Fibroblast of skin of left biceps (primary cell): ENCODE measurements at places on chromosomes 12 and 14.

DNA sequence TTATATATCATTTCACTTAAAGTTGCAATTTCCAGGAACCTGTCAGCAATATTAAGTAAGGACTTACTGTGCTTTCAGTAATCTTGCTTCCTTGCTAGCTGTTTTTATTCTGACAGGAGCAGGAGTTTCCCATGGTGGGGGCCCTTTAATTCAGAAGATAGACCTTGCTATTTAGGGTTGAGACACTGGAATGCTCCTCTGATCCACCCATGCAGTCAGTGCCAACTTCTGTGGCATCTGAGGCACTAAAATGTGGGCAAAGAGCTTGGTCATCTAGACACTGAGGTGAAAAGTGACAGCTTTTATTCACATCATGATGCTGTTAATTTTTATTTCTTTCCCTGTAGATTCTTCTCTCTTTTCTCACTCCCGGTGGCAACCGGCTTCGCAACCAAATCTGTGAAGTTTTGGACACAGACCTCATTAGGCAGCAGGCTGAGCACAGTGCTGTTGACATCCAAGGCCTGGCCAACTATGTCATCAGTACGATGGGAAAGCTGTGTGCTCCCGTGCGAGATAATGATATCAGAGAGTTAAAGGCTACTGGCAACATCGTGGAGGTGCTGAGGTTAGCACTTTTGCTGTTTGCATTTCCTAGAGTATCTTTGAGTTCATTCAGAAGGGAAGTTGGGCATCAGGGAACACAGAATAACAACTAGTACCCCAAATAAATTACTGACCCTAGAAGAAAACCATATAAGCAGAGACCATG is 18.8 kb downstream of the TCP11L2 start:
- no peak for DNase-seq

DNA sequence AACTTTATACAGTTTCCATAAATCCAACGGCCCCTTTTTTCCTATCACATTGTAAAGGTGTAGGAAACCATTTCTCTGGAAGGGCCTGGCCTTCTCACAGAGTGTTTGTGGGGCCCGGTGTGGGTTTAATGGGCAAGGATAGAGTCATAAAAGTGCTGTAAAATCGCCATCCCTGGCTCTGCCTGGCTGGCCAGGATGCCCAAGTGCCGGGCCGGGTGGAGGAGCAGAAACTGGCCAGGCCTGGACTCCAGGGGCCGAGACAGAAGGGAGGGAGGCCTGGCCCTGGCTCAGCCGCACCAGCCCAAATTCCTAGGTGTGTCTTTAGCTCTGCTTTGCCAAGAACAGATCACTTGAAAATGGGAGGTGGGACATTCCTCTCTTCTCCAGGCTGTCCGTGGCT is 77.1 kb upstream of the DICER1 start:
- DNase-seq = no peak

- DNase-seq = no peak
Observed at GRCh38 chr12:93626160-93626559, 51.0 kb upstream of the CRADD start.

GRCh38 chr12:12610711-12611110 is 965 bp upstream of the CREBL2 start:
- no peak for DNase-seq

- DNase-seq = no peak
Observed at GRCh38 chr14:86363576-86363975, 833.6 kb downstream of the FLRT2 start.

GRCh38 chr14:97224016-97224415 is 426.8 kb downstream of the VRK1 start:
- DNase-seq = no peak

DNA sequence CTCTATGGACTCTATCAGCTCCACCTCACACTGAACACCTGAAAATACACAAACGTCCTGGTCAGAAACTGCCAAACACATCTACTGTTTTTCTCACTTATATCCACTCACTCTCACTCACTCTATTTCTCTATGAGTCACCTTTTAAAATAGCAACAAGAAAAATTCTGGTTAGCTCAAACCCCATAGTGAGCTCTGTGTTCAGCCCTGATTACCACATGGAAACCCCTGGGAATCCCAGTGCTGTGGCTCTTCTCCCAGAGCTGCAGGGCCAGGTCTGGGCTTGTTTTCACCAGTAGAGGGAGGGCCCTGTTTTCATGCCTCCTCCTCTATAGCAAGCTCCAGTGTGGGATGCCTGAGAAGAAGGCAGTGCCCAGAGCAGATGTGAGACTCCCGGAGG is 1126.1 kb downstream of the TMEM121 start:
- DNase-seq = no peak

- peak; percentile 62 for DNase-seq
Observed at GRCh38 chr12:104695453-104696148, 238.9 kb downstream of the CHST11 start.

DNA sequence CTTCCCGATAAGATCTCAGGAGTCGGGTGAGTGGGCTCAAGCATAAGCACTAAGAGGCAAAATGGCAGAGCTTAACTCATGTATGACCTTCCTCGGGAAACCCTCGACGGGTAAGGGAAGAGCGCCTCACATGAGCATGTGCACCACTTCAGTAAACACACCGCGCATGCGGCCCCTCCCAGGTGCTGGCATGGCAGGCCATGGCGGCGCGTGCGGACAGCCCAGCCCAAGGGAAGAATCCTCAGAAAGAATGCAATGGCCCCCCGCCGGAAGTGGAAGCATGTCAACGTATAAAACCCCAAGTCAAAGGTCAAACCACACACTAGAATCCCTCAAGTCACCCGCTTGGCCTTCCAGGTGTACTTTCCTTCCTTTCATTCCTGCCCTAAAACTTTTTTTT is 6.6 kb upstream of the TNFAIP2 start:
- no peak for DNase-seq

DNA sequence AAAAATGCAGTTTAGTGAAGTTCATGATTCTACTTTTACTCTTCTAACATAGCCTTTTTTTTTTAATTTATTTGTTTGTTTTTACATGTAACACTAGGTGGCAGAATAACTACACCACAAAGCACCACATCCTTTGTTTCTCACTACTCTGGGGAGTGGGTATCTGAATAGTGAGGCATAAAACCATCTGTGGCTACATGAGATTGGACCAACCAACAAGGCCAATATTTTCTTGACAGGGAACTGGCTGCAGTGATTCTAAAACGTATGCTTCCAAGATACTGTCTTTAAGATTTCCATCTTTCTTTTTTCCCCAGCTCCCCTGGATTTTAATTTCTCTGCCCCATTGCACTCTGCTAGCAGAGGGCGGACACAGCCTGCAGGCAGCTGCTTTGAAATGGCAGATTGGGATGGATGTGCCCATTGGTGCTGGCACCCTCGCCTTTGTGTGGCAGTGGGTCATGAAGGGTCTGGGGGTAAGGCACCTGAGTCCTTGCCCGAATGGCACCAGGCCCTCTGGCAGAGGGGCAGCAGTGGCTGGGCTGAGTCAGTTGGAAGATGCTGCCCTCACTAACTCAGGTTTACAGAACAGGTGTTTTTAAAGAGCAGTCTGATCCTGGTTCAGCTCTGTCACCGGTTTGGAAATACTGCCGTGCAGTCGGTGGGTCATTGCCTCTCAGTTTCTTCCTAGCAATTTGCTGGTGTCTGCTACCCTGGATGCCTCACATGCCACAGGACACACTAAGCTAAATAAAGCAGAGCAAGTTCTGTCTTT is 429.1 kb downstream of the RAD51B start:
- DNase-seq = peak; percentile 68

- DNase-seq = peak; percentile 29
Observed at GRCh38 chr12:25241167-25242020, 9.3 kb downstream of the KRAS start.

DNA sequence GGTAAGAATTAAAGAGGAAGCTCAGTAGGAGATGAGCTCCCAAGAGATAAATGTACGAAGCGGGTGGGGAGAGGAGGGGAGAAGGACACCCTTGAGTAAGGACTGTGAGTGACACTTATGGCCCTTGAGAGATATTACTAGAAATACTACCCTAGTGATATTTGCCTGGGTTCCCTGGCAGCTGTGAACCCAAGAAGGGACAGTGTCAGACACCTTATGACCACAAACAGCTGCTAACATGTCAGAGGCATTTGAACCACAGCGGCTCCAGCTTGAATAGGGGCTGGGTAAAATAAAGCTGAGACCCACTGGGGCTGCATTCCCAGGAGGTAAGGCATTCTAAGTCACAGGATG is 19.6 kb upstream of the SLC6A12 start:
- DNase-seq = no peak

GRCh38 chr12:21220266-21220665 is 89.3 kb downstream of the SLCO1B1 start:
- DNase-seq = no peak

GRCh38 chr12:54431911-54432814 is 13.1 kb upstream of the ITGA5 start:
- DNase-seq = peak; percentile 68

DNA sequence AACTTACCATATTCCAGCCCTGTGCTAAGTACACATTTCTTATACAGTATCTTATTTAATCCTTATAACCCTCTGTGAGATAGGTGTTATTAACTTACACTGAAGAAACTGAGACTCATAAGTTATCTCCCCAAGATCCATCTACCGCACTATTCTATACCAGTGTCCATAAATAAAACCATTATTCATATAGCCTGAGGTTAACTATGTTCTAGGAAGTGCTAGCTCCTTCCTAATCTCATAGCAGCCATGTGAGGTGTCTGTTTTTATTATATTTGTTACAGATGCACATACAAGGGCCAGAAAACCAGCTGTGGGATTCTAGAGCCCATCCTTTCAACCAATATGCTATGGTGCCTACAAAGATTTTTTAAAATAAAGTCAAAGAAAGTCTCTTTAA is 100.3 kb upstream of the RAP1B start:
- DNase-seq = no peak

- no peak for DNase-seq
Observed at GRCh38 chr12:53289891-53290290, 5.5 kb upstream of the PFDN5 start.

DNA sequence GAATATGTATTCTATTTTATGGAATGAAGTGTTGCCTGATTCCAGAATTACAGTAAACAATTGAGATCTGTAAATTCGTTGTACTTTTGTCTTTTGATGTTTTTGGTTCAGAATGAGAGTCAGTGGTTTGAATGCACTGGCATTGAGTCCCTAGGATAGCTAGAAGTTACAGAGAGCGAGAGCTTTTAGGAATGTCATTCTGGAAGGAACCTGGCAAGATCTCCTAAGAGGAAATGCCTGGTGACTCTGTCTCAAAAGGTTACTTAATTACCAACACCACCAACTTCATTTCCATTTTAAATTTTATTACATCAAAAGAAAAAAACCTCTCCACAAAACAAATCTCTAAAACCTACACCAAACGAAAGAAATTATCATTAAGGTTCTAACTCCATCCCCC is 6.0 kb upstream of the CEBPE start:
- no peak for DNase-seq

- DNase-seq = peak; percentile 16
Observed at GRCh38 chr14:37343307-37344094, 145.8 kb downstream of the MIPOL1 start.

GRCh38 chr12:8034802-8035201 is 2.3 kb downstream of the FOXJ2 start:
- DNase-seq = no peak

DNA sequence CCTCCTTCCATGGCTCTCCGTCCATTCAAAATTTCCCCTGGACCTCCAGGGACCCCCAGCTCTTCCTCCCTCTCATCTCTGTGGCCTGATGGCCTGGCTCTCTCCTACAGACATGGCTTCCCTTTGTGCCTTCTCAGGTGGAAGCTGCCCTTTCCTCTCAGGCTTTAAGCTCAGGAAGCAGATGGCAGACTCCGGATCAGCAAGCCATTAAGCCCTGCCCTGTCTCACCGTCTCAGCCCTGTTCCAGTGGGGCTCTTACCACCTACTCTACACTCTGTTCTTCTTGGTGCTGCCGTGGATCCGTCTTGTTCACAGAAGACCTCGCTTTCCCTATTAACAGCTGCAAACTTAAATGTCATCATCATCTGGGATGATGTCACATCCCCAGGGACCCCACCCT is 33.1 kb downstream of the NPC2 start:
- no peak for DNase-seq

DNA sequence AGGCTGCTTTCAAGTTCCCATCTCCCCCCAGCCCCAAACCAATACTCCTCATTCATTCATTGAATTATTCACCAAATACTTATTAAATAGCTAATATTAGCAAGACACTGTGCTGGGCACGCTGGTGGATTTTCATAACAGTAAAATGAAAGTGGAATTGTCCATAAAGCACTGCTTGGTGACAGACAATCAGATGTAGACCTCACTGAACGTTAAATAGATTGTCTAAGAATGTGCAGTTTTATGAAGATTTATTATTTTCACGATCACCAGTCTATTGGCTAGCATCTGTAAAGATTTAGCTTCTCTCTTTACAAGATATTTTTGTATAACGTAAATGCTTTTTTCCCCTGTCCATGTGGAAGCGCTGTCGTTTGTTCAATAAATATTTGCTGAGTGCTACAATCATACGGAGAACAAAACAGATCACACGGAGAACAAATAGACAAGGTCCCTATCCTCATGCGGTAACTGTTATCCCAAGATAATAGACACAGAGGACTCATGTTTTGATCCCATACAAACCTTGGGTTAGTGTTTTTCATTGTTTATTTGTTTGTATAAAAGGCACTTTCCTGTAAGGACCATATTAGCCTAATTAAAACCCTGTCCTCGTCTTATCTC is 397.6 kb downstream of the BCAT1 start:
- DNase-seq = no peak

DNA sequence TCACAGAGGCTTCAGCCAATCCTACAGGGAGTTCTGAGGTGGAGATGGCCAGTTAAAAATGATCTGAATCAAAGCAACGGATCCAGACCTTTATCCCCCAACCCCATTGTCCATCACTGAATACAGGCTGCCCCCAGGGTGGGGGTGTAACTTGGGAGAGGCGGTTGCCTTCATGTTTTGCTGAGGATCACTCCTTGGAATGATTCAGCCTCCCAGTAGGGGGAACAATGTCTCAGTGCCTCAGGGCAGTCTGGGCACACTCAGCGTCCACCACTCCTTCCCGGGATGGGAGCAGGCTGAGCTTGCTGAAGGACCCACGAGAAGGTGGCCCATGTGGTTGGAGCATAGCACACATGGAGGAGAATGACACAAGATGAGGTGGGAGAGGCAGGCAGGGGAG is 60.2 kb downstream of the RFX4 start:
- no peak for DNase-seq

- no peak for DNase-seq
Observed at GRCh38 chr14:79438696-79439342, 772.5 kb downstream of the DIO2 start.

DNA sequence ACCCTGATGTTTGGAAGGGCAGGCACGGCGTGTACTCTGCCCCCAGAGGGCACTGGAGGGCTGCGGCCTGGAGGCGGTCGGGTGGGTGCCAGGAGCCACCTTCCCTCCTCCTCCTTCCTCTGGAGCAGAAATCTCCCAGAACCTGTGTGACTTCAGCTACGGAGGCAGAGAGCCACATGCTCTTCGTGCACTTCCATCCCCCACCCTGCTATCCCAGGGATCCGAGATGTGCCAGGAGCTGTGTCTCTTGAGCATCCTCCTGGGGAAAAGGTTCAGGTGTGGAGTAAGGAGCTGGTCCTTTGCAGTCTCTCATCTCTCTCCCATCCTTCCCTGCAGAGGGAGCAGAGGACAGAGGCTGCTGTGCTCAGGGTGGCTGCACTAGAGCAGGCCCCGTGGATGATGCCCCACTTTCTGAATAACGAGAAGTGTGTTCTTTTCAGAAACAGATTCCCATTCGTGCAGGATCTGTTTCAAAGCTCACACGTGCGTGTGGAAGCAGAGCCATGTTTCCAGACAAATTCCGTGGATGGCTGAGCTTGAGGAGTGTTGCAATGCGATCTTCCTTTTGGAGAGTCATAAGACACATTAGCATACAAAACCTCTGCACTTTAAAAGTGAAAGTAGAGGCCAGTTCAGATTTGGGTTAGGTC is 162.9 kb downstream of the ADGRD1 start:
- no peak for DNase-seq

GRCh38 chr12:101667591-101667990 is 29.8 kb upstream of the CHPT1 start:
- no peak for DNase-seq
